ENCODE measurements at places on chromosomes 6 and 20.

DNA sequence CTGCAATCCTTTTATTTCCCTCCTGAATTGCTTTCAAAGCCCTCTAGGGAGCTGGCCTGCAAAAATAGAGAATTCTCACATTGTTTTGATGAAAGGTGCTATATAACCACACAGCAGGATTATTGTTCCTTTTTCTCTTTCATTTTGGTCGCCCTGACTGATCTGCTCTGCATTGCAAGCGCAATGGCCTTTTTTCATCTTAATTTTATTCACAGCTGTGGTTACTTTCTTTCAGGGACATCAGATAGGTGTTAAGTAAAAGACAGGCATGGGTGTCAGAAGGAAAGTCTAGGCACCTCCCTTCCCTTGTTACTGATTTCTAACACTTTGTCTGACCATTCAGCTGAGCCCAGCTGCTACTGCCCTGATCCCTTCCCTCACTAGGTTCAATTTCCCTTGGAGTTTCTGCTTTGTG lies 850.5 kb upstream of the MAP3K7 start:
- no peak for DNase-seq

GRCh38 chr6:4901386-4902061 lies 102.3 kb downstream of the RPP40 start:
- DNase-seq, result no peak

DNA sequence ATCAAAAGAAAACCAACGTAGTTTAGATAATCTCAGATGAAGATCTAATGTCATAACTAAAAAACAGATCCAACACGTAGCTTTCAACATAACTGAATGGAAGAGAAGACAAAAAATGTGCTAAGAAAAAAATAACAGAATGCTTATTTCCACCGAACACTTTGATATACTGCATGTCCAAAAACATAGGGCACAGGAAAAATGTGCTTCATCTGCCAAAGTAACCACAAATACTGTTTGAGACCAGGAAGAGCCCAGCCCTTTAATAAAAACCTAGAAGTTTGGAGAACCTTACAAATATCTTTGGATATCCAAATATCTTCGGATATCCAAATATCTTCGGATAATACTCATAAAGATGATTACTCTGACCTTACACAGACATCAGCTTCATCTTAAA lies 19.8 kb downstream of the LAMA4 start:
- no peak for DNase-seq

DNA sequence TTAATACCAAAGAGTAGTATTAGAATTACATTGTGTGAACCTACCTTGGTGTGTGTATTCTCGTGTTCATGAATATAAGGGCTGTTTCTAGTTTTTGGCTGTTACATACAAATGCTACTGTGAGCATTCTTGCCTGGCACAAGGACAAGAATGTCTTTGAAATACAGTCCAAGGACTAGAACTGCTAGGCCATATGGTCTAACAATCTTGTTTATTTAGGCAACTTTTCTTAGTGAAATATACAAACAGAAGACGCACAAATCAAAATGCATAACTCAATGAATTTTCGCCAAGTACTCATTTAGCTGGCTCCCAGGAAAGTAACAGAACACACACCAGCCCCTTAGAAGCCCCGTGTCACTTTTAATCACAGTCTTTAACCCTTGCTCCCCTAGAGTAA lies 28.5 kb downstream of the KDM1B start:
- no peak for DNase-seq

DNA sequence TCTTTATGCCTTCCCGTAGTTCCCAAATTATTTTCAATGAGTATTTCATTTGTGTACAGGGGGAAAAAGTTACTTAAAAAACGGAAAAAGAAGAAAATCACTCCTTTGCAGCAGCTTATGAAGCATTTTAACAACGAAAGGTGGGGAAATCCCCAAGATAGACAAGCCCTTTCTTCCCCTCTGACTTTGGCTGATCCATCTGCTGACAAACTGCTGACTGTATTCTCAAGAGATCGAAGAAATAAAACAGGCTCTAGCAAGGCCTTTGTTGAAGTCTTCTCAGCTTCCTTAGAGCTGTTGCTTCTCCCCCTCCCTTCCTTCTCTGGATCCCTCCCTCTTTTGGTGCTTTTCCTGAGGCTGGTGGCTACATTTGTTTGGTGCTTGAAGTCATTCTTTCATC lies 325.2 kb downstream of the NRN1 start:
- no peak for DNase-seq

GRCh38 chr6:31897612-31898382 lies at the start of gene EHMT2:
Gene EHMT2, minus strand, starts transcription at chr6:31897698. Its CDS starts 21 bp downstream, at chr6:31897677.
- DNase-seq, result peak; percentile 68

- DNase-seq, result no peak
These were observed 33.7 kb downstream of the SPTLC3 start for GRCh38 chr20:13042458-13042794.

- DNase-seq, result no peak
These were observed 65.8 kb downstream of the MAP3K4 start for GRCh38 chr6:161057103-161058091.

DNA sequence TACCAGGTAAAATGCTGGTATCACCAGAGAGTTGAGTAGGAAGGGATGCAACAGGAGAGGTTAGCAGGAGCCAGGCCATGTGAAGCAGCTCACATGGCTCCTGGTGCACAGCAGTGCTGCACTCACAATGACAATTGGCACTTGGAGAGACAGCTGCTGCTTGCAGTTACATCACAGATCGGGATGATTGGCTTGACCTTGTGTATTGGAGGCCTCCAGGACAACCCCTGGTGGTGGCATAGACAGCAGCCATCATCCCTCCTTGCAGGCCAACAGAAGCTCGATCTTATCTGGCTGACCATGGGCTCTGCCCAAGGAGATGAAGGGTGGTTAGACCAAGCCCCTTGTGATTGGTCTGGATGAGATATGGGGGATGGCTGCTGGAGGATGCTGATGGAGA lies 73.0 kb downstream of the EYA2 start:
- DNase-seq, result no peak

DNA sequence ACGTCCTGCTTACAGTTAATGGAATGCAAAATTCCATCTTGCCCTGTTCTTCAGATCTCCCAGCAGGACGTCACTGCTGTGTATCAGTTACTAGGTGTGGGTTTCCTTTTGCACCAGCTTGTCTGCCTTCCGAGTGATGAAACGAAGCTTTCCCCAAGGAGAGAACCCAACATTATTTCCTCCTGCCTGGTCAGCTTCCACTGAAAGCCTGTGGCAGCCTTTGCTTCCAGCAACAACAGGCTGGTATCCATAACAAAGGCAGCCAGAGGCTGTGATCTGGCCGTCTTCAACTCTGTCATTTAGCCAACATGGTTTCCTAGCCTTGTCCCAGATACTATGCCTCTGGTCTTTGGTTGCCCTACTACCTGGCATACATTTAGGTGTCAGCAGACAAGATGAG lies 78.9 kb upstream of the HEY2 start:
- no peak for DNase-seq

DNA sequence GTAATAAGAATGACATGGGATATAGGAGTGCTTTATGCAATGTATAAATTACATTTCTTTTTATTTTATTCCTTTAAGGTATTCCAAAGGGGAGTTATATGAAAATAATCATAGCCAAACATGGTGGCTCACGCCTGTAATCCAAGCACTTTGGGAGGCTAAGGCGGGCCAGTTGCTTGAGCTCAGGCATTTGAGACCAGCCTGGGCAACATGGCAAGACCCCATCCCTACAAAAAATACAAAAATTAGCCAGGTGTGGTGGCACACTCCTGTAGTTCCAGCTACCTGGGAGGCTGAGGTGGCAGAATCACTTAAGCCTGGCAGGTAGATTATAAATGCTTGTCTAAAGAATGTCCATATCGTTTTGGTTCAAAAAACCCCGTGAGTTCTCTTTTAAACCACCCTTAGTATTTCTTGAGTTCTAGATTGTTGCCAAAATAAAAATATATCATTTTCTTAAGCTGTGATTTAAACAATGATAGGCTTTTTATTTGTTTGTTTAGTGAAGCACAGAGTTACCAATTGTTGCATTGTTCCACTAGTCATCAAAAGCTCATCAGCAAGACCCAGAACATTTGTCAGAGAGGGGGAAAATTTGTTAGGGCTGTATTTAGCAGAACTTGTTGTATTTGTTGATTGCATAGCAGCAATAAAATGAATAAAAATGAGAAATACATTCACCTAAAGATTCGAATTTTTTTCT lies 146.2 kb downstream of the KHDC1L start:
- DNase-seq, result no peak

- DNase-seq, result no peak
These were observed 52.8 kb downstream of the TBC1D7 start for GRCh38 chr6:13275435-13275989.
